ENCODE measurements at places on chromosomes 13 and 19.

GRCh38 chr19:2731181-2731995, 8.4 kb downstream of the SLC39A3 start:
- H3K4me3 ChIP-seq, result no peak overlapping the region
- no peaks in the 10 kb centered on the region for H3K27me3 ChIP-seq
- no peak overlapping the region for H3K27ac ChIP-seq
- H3K4me1 ChIP-seq, result no peaks in the 10 kb centered on the region
- H3K36me3 ChIP-seq, result no peaks in the 10 kb centered on the region

DNA sequence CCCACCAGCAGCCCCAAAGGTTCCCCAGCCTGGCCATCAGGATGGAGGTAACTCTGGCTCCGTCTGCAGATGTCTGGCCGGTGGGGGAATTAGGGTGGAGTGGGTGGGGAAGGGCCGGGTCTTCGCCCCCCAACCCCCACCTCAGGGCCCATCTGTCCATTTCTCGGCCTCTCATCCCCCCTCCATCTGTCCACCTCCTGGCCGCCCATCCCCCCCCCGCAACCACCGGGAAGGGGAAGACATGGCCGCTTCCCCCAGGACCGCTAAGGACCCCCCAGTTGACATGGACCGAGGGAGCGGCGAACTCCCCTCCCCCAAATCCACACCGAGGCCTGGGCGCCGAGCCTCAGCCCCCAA, 793 bp downstream of the LRFN1 start:
- H3K4me3 ChIP-seq, result no peak overlapping the region
- H3K27ac ChIP-seq, result no peak overlapping the region
- H3K36me3 ChIP-seq, result no peaks in the 10 kb centered on the region
- H3K4me1 ChIP-seq, result no peaks in the 10 kb centered on the region
- no peaks in the 10 kb centered on the region for H3K27me3 ChIP-seq
- no peak for DNase-seq

- H3K4me3 ChIP-seq, result no peak overlapping the region
- no peaks in the 10 kb centered on the region for H3K27me3 ChIP-seq
- H3K27ac ChIP-seq, result no peak overlapping the region
- no peaks in the 10 kb centered on the region for H3K4me1 ChIP-seq
These were observed 231.2 kb downstream of the NHLRC3 start for GRCh38 chr13:39269411-39269810.

- H3K4me1 ChIP-seq, result no peaks in the 10 kb centered on the region
- no peaks in the 10 kb centered on the region for H3K27me3 ChIP-seq
- H3K4me3 ChIP-seq, result no peak overlapping the region
- DNase-seq, result no peak
- no peak overlapping the region for H3K27ac ChIP-seq
- no peaks in the 10 kb centered on the region for H3K36me3 ChIP-seq
These were observed 2363.8 kb downstream of the PCDH9 start for GRCh38 chr13:64866331-64866730.

- peak; percentile 22 for DNase-seq
- no peaks in the 10 kb centered on the region for H3K36me3 ChIP-seq
- H3K4me3 ChIP-seq, result no peak overlapping the region
- no peaks in the 10 kb centered on the region for H3K4me1 ChIP-seq
These were observed 281.5 kb upstream of the HTR2A start for GRCh38 chr13:47178090-47178950.

- H3K4me1 ChIP-seq, result no peaks in the 10 kb centered on the region
- no peak overlapping the region for H3K4me3 ChIP-seq
- H3K27ac ChIP-seq, result no peak overlapping the region
- no peak for DNase-seq
- H3K27me3 ChIP-seq, result no peaks in the 10 kb centered on the region
- no peaks in the 10 kb centered on the region for H3K36me3 ChIP-seq
These were observed 86.9 kb downstream of the SOX1 start for GRCh38 chr13:112153846-112154245.

DNA sequence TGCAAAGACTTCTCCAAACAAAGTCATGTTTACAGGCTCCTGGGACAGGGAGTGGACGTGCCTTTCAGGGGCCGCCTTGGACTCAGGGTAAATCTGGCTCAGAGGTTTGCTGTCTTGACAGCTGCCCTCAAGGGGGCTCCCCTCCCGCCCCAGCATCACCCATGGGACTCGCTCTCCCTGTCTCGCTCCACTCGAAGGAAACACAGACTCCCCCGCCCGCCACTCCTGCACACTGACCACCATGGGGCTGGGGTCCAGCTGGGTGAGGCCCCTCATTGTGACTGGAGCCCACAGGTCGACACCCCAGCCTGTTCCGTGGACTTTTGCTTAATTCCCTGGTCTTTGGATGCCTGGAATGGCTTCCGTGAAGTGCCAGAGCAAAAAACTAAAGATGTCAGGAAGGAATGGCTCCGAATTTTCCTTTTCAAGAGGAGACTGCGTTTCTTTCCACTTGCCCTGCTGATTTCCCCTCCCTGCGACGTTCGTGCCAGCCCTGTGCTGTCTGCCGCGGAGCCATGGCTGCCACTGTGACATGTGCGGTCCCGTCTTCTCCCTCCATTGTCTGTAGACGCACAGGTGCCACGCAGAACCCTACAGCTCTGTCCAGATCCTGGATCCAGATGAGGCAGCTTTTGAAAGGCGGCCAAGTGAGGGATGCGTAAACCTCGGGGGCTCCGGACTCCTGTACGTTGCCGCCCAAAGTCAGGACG, 48.6 kb downstream of the MCF2L start:
- H3K36me3 ChIP-seq, result no peaks in the 10 kb centered on the region
- H3K27ac ChIP-seq, result no peak overlapping the region
- no peak for DNase-seq

DNA sequence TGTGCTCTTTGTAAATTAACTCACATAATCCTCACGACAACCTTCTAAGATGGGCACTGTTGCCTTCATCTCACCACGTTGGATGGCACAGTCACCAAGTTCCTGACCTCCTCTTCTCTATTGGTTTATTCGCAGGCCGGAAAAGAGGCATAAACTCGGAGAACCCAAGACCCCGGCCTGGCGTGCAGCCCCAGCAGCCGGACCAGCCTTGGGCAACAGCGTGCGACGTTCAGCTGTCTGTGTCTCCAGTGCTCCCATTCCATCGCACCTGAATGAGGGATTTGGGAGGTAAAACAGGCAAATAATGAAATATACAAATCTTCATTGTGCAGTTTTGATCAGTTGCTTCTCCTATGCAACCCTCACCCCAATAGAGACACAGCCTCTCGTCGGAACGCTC, 34.5 kb upstream of the GAS6 start:
- DNase-seq, result no peak
- no peaks in the 10 kb centered on the region for H3K4me1 ChIP-seq
- no peaks in the 10 kb centered on the region for H3K27me3 ChIP-seq
- no peak overlapping the region for H3K4me3 ChIP-seq
- H3K36me3 ChIP-seq, result no peaks in the 10 kb centered on the region

GRCh38 chr19:9914315-9915207, 21.8 kb downstream of the OLFM2 start:
- H3K4me3 ChIP-seq, result peak overlapping the region; percentile 46
- no peaks in the 10 kb centered on the region for H3K36me3 ChIP-seq
- peak overlapping the region; percentile 11 for H3K27ac ChIP-seq
- DNase-seq, result peak; percentile 93
- no peaks in the 10 kb centered on the region for H3K27me3 ChIP-seq
- H3K4me1 ChIP-seq, result peaks cover 5% of the 10 kb centered on the region

DNA sequence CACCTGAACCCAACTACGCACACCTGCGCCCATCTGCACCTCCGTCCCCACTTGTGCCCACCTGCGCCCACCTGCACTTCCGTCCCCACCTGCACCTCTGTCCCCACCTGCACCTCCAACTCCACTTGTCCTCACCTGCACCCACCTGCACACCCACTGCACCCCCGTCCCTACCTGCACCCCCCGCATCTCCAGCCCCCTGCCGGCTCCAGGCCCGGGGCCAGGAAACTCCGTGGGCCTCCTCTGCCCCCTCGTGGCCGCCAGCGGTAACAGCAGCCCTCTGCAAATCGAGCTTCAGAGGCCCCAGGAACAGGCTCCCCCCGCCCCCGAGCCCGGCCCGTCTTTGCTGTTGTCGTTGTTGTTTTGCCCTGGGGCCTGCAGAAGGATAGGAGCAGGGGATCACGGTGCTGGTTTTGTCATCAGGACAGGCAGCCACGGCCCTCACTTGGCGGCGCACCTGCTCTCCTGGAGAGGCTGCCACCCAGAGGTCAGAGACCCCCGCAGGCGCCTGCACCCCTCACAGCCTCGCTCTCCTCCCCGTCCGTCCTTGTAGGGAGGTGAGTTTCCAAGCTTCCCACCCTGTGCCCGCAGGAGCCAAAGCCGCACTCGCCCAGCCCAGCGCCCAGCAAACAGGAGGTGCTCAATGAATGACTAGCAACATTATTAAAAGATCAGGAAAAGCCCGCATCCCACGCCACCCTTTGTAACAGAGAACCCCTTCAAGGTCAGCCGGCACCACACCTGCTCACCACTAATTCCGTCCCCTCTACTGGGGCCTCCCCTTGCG, 65.4 kb downstream of the GNG7 start:
- no peaks in the 10 kb centered on the region for H3K4me1 ChIP-seq
- no peak overlapping the region for H3K4me3 ChIP-seq
- no peak overlapping the region for H3K27ac ChIP-seq
- DNase-seq, result peak; percentile 84

GRCh38 chr13:21948769-21949474, 278.0 kb downstream of the FGF9 start:
- no peak for DNase-seq
- H3K4me1 ChIP-seq, result no peaks in the 10 kb centered on the region
- H3K4me3 ChIP-seq, result no peak overlapping the region
- H3K36me3 ChIP-seq, result no peaks in the 10 kb centered on the region

DNA sequence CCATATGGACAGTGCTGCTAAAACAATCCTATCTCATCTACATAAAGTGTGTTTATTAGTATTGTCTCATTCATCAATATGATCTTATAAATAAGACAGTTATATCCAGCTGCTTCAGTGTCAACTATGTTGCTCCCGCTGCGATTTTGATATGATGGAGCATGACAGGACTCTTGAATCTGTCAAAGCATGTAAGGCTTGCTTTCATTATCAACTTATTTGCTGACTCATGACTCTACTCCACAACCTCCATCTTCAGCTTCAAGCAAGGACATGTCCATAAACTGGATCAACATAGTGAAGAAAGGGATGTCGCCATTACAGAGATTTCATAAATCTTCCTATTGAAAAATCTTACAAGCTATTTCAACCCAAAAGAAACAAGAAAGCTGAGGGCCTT, 2812.6 kb downstream of the PCDH9 start:
- H3K4me3 ChIP-seq, result no peak overlapping the region
- DNase-seq, result no peak
- H3K36me3 ChIP-seq, result no peaks in the 10 kb centered on the region
- no peak overlapping the region for H3K27ac ChIP-seq
- H3K27me3 ChIP-seq, result no peaks in the 10 kb centered on the region

GRCh38 chr13:108272333-108272732, 2.8 kb downstream of the TNFSF13B start:
- no peak for DNase-seq
- no peaks in the 10 kb centered on the region for H3K4me1 ChIP-seq
- H3K27ac ChIP-seq, result no peak overlapping the region
- no peaks in the 10 kb centered on the region for H3K27me3 ChIP-seq
- H3K36me3 ChIP-seq, result no peaks in the 10 kb centered on the region
- H3K4me3 ChIP-seq, result no peak overlapping the region

DNA sequence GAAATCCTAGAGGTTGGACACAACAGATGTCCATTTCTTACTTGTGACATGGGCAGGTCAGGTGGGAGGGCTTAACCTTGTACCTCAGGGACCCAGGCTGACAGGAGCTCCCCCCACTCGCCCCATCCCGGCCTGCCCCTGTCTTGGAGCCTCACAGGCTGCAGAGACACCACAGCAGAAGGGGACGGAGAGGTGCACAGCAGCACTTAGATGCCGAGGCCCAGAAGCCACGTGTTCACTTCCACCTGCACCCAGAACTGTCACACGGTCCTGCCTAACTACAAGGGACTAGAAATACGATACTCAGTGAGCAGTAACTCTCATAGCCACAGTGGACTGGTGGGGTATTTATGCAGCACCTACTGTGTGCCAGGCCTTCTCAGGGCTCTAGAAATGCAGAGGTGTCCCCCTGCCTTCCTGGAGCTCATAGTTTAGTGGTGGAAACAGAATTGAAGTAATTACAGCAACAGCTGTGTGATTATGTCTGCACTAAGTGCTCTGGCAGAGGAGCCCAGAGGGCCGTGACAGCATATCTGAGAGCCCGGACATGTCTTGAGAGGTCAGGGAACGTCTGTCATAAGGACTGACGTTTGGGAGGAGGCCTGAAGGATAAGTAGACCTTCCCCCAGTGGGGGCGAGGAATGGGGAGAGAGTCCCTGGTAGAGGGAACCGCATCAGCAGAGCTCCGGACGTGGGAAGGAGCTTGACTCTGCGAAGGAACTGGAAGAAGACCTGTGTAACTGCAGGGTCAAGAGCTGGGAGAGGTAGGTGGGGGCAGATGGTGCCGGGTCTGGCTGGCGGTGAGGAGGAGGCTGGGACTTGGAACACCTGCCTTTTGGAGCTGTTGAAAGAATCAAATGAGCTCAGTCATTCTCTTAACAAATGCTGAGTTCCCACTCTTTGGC, 130.0 kb downstream of the SIPA1L3 start:
- H3K27ac ChIP-seq, result no peak overlapping the region
- no peaks in the 10 kb centered on the region for H3K27me3 ChIP-seq
- H3K4me3 ChIP-seq, result no peak overlapping the region
- DNase-seq, result no peak

DNA sequence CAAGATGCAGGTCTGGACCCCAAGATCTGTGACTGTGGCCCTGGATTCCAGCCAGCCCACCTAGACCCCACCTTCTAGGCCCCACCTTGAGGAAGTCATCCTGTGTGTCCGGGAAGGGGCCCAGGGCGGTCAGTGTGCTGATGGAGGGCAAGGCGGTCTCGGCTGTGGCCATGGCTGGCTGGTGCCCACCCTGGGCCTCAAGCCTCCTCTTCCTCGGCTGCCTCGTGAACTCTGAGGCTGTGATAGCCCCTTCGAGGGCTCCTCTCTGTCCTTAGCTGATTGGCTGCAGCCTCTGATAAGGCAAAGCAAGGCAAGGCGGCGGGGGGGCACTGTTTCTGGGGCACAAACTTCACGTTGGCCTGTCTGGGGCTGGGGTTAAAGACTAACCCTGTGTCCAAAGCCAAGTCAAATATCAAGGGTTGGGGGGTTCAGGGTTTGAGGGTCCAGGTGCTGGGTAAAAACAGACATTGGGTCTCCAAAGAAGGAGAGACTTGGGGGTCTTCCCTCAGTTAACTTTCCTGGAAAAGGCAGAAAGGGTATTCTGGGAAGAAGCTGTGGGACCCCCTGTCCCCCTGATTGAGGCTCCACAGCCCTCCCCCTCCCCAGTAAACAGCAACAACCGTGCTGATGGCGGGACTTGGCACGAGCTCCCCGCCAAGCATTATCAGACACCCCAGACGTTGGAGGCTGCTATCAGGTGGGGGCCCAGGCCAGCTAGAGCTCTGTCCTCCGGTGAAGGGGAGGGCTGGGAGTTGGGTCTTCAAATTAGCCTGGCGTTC, at the start of gene KLF1:
Gene KLF1, minus strand, starts transcription at position 233 of the 779 bp plus-strand sequence. Its CDS starts 61 bp downstream, at position 172.
- H3K36me3 ChIP-seq, result no peaks in the 10 kb centered on the region
- H3K27ac ChIP-seq, result no peak within 1 kb of the TSS
- H3K4me3 ChIP-seq, result peak within 1 kb of the TSS; percentile 46
- H3K4me1 ChIP-seq, result peaks cover 2% of the 10 kb centered on the region

GRCh38 chr19:35045667-35046300, 4.3 kb downstream of the HPN start:
- DNase-seq, result peak; percentile 80
- H3K4me3 ChIP-seq, result no peak overlapping the region
- peaks cover 5% of the 10 kb centered on the region for H3K4me1 ChIP-seq
- H3K27me3 ChIP-seq, result no peaks in the 10 kb centered on the region
- no peaks in the 10 kb centered on the region for H3K36me3 ChIP-seq
